Astrocyte of the hippocampus (primary cell): ENCODE measurements at places on chromosomes 5 and 9.

- DNase-seq, result no peak
Measured at GRCh38 chr9:19408316-19408692, 505 bp upstream of the ACER2 start.

- DNase-seq, result no peak
Measured at GRCh38 chr5:154303133-154303532, 112.6 kb downstream of the GALNT10 start.

DNA sequence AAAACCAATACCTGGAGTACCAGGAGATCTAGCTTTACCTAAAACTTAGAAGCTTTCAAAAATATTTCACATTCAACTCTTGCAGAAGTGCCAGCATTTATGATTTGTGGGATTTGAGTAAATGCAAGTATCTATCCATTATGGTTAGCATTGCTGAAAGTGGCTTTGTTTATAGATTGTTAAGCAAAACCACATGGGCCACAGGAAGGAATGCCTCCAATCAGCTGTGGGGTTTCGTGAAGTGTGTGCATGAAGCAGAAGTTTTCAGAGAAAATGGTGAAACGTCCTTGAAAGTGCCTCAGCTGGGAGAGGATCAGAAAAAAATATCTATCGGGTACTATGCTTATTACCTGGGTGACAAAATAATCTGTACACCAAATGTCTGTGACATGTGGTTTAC, 4.2 kb downstream of the LECT2 start:
- DNase-seq, result peak; percentile 42

GRCh38 chr5:56984445-56984844, 32.5 kb upstream of the MIER3 start:
- DNase-seq, result no peak

DNA sequence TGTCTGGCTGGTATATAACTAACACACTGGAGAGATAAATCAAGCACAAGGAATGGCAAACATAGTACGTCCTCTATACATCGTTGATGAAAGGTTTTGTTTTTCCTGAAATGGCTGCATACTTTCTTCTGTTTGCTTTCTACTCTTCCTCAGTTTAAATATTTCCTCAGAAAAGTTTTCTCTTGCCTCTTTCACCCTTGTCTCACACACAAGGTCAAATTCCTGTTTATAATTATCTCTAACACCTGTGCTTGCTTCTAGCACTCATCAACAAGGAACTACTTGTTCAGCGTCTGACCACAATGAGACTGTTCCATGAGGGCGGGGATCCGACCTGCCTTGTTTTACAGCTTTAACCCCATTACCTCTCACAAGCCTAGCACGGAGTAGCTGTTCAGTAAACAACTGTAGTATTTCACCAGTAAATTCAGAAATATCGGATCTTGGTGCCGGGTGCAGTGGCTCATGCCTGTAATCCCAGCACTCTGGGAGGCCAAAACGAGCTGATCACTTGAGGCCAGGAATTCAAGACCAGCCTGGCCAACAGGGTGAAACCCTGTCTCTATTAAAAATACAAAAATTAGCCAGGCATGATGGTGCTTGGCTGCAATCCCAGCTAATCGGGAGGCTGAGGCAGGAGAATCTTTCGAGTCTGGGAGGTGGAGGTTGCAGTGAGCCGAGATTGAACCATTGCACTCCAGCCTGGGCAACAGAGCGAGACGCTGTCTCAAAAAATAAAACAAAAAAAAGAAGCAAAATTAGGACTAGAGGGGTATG, 37.0 kb downstream of the NR6A1 start:
- no peak for DNase-seq

DNA sequence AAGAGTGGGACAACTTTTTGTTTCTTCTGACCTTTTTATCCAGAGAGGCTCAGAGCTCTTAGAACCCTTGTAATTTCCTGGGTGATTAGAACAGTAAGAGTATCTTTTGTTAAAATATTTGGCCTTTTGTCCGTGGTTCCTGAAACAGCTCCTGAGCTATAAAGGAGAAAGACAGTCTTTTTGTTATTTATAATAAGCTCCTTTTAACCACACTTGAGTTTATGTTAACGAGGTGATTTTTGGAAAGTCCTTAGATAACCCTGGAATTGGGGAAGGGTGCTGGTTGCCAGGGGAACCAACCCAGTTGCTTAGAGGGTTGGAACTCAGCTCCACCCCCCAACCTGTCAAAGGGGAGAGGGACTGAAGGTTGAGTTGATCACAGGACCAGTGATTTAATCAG, 4.8 kb downstream of the ZNF483 start:
- DNase-seq, result no peak

- DNase-seq, result no peak
Measured at GRCh38 chr5:115190388-115190787, 20.7 kb upstream of the TRIM36 start.

- DNase-seq, result no peak
Measured at GRCh38 chr5:136094189-136094912, 38.3 kb upstream of the SMAD5 start.

- DNase-seq, result peak; percentile 63
Measured at GRCh38 chr9:70081120-70081495, 37.5 kb downstream of the MAMDC2 start.
